ENCODE measurements at places on chromosomes 16 and 17.
A peak's percentile ranks its signal among the peaks of the same experiment; 100 is the strongest.

DNA sequence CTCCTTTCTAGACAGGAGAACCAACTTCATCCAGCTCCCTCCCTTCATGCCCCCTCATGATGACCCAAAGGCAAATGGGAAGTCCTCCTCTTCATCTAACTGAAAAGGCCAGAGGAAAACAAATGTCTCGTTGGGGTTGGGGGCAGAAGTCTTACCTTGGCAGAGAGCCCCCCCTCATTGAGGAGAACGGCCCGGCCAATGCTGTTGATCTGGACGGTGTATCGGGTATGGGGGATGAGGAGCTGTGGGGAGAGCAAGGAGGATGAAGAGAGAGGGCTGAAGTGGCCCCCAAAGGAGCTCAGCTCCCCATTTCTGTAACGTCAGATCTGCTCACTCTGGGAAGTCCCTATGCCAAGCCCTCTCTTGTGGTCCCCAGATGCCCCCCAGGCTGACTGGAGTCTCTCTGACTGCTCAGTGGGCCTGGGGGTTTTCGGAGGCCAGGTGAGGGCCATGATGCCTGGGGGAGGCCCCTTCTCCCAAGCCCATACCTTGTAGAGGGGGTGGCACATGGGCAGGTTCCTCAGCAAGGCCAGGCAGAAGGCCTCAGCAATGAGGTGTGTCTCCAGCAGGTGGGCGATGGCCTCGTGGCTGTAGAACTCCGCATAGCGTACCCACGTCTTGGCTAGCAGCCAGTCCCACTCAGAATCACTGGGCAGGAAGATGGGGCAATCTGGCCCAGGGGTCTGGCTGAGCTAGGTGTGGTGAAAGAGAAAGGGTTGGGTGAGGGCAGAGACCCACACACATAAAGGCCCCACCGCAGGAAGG, 10.8 kb downstream of the ALOX12B start:
- DNase-seq: no peak

- no peak for DNase-seq
Measured at GRCh38 chr17:2366747-2367494, 29.6 kb downstream of the SGSM2 start.

DNA sequence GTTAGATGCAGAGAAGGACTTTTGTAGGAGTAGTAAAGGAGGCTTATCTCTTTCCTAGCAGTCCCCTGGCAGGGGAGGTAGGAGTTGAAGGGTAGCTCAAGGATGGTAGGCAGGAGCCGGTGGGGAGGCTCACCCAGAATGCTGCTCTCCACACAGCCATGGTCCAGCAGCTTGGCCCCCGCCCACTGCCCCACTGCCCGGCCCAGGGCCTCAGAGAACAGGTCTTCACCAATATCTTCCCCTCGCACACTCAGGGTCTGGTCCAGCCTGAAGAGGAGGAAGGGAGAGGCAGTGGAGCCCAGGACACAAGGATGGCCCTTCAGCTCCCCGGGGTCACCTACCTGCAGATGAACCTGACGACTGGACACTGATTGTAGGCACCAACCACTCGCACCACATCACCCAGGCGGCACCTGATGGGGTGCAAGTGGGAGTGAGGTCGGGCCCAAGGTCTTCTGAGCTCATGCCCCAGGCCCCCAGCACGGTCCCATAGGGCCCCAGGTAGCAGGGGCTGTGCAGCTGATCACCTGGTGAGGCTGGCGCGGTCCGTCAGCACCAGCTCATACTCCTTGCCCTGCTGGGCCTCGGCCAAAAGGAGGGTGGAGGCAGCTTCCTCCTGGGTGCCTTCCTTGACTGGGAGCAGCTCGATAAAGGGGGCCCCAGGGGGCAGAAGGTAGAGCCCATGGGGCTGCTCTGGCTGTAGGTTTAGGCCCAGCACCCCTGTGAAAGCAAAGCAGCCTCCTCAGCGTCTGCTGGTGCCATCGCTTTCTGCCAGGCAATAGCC, 3.6 kb downstream of the GHDC start:
- no peak for DNase-seq

GRCh38 chr17:79799538-79800324, 2.9 kb upstream of the CBX8 start:
- DNase-seq: peak; percentile 38

DNA sequence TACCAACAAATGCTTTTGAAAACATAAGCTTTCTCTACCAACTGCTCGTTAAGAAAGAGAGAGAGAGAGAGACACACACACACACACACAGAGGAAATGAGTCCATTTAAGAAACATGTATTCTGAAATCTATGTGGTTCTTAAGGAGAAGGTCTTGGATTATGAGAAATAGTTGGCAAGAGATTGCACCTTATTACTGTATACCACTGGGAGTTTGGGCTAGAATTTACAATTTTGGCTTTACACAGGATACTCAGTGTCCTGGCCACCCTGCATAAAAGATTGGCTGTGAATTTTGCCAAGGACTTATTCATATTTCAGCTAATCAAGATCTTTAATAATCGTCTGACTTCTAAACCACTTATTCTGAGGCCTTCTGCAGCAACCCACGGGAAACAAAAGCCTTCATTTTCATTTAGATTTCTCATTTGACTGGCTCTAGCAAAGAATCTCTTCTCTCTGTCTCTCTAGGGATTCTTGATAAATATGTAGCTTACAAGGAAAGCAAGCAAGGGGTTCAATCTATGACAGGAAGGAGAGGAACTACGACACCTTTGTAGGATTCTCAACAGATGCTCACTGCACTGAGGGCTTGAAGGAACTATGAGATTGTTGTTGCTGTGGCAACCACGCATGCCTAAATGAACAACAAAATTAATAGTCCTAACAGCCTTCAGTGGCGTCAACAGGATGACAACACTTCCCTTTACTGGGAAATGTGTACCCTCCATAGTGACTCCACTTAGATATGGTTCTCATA, 75.3 kb upstream of the GNAO1 start:
- DNase-seq: no peak

GRCh38 chr17:43839670-43840108, 6.7 kb upstream of the MPP3 start:
- peak; percentile 90 for DNase-seq

DNA sequence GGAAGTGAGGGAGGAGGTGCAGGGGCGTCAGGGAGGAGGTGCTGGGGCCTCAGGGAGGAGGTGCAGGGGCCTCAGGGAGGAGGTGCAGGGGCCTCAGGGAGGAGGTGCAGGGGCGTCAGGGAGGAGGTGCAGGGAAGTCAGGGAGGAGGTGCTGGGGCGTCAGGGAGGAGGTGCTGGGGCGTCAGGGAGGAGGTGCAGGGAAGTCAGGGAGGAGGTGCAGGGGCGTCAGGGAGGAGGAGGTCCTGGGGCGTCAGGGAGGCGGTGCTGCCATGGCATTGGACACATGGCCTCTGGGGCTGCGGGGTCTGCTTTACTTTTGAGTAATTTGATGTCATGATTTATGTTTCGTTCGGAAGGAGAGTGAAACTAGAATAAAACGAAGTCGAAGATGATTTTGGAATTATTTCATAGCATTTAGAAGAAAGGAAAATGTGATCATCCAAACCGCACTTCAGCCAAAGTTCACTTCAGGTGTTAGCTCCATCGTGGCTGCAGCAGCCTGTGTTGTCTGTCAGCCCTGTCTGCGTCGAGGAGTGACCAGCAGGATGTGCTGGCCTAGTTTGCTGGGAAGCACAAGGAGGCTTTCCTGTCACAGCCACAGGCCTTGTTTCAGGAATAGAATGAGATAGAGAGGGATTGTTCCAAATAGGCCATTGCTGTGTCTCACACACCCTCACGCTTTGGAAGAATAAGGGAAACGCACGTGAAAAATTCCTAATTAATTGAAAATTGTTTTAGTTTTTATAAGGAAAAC, 42.8 kb downstream of the RAB11FIP3 start:
- no peak for DNase-seq

GRCh38 chr16:9050102-9050830, 41.2 kb upstream of the HAPSTR1 start:
- no peak for DNase-seq

DNA sequence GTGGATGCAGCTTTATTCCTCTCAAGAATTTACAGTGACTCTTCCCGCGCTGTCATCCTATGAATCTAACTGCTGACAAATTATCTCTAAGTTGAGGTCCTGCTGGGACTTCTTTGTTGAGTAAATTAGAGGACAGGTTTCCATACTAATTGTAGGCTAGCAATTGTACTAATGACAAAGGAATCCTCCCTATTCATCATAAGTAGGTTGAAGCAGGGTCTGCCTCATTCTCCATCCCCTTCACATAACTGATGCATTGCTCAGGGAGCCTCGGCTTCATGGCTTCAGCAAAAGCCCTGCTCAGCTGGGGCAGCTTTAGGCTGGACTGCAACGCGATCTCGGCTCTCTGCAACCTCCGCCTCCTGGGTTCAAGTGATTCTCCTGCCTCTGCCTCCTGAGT, 83.1 kb upstream of the IRX6 start:
- no peak for DNase-seq

DNA sequence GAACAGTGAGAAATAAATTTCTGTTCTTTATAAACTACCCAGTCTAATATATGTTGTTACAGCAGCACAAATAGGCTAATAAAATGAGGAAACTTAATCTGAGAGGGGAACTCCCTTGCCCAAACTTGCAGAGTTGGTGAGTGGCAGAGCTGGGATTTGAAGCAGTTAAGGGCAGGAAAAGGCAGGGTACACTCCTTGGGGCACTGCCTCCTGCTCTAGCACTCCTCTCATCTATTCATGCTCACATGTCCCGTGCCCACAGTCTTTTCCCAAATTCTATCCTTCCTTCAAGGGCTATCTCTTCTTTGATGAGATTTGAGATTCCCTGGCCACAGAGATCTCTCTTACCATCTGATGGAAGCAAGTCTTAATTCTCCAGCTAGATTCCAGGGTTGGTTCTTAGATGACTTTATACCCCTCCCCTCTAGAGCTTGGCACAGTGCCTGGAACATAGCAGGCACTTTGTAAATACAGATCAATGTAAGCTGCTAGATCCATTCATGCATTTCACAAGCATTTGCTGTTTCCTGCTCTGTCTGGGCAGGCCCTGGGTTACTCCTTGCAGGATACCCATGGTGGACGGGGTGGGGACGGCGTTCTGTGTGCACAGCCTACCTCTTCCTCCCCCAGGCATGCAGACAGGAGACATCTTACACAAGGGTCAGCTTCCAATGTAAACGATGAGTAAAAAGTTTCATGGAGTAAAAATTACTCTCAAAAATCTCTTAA, 39.2 kb upstream of the ABCC12 start:
- DNase-seq: peak; percentile 29

DNA sequence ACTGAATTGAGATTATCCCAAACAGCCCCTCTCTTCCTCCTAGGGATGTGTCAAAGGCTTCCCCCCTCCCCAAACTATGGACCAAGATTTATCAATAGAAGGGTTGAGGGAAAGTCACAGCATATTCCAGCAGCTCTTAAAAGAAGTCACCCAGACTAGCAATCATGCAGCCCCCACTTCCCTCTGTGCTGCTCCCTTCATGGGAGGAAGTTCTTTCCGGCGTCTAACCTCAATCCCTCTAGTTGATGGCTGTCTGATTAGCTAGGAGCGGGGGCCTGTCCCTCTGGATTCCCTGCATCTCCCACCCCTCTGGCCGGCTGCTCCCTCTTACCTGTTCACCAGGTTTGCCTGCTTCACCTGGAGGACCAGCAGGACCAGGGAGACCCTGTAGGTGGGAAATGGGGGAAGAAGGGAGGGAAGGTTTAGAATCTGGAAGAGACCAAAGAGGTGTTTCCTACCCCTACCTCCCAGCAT, 9.2 kb downstream of the COL1A1 start:
- DNase-seq: no peak

GRCh38 chr16:57646388-57647039, 18.1 kb downstream of the ADGRG1 start:
- no peak for DNase-seq

GRCh38 chr17:72362376-72363088, 241.7 kb downstream of the SOX9 start:
- no peak for DNase-seq

GRCh38 chr16:66578651-66579531, at the start of gene CMTM2:
Gene CMTM2, plus strand, starts transcription at chr16:66579463. Its CDS starts 145 bp downstream, at chr16:66579608.
- peak; percentile 45 for DNase-seq

DNA sequence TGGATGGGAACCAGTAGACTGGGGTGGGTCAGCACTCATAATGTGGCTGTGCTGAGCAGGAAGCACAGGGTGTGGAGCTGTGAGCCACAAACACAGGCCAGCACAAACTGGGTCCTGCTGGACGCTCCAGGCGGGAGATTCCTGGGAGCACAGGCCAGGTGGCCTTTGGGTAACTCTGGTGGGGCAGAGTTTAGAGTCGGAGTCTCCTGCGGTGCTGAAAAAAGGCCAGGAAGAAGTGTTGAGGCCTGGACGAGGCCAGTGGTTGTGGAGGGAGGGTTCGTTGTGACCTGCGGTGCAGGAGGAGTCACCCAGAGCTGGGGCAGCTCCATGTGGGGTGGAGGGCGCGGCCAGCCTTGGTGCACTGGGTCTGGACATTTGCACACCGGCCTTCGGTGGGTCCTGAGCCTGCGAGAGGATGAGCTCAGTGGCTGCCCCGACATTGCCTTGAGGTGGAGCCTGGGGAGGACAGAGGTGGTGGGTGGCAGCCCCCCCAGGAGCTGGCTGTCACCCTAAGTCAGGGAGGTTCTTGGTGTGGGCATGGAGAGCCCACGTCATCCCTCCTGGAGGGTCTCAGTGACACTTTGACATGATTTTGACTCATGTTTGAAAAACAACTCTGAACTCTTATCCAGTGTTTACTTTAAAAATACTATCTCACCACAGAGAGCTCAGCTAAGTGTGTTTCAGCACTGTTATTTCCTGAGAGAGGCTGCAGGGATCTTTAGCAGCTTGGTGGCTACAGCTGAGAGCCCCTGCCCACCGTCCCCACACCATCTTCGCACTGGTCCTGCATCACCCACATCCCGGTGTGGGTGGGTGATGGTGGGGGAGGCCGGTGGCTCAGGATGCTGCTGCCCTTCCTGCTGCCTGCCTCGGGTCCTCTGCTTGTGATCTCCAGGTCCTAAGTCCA, 98.7 kb downstream of the NPIPB11 start:
- no peak for DNase-seq

DNA sequence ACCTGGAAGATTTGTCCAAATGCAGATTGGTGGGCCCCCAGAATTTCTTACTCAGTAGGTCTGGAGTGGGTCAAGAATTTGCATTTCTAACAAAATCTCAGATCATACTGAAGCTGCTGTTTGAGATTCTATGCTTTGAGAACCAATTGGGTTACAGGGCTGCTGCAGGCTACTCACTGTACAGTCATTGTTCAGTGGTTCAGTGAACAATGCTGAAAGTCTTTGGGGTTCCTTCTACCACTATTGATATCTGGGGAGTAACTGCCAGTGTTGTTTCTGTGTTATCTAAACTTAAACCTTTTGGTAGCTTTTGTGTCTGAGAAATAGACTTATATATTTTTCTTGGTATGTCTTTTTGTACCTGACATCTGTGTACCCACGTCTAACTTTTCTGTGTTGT, 187.5 kb downstream of the TANC2 start:
- DNase-seq: no peak

- DNase-seq: peak; percentile 23
Measured at GRCh38 chr17:55265311-55266021, 706 bp downstream of the HLF start.

- DNase-seq: no peak
Measured at GRCh38 chr16:22683730-22684573, 130.0 kb upstream of the HS3ST2 start.

DNA sequence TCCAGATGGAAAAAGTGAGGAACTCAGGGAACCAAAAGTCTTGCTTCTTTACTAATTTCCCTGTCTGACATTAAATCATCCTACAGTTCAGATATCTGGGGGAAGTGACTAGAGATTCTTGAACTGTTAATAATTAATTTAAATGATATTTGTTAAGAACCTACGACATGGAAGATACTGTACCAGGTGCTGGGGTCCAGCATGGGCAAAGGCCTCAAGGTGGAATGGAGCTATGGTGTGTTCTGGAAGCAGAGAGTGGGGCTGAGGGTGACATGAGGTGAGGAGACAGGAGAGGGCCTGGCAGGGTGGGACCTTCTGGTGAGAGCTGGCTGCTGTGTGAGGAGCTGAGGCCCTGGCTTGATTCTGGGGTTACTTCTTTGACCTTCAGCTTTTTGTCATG, 6.0 kb upstream of the CCL2 start:
- peak; percentile 13 for DNase-seq

All from small intestine (tissue), 16 donors.